ENCODE measurements at places on chromosomes 4 and X. TPM values are rescaled to one million over a fixed set of nuclear protein-coding genes. Genes with fewer than 3 reads are reported as not detected.

Gene CPXCR1
- not detected for total RNA-seq

Gene PRDM8
- 7.8 TPM for total RNA-seq

Gene CTAG1B
- total RNA-seq: not detected

Gene GAGE12J
- not detected for total RNA-seq

Gene F9
- not detected for total RNA-seq

Gene PABPC1L2B
- not detected for total RNA-seq

Gene VBP1
- total RNA-seq: 59.4 TPM

Gene OTC
- total RNA-seq: not detected

Gene CD38
- not detected for total RNA-seq

Gene TRIML2
- not detected for total RNA-seq

Gene TREX2
- total RNA-seq: not detected

Gene IQCM
- total RNA-seq: 0.27 TPM

Gene RPL9
- 2,655 TPM for total RNA-seq

Gene FAM184B
- total RNA-seq: not detected

Gene NLGN3
- total RNA-seq: 1.5 TPM

Gene BTK
- not detected for total RNA-seq

Gene SCML2
- total RNA-seq: 1.5 TPM

Gene UGT2B7
- not detected for total RNA-seq

All from fibroblast of the aortic adventitia (primary cell).